Lung microvascular endothelial cell (primary cell): ENCODE measurements at places on chromosomes 7 and 10. TPM values are rescaled to one million over a fixed set of nuclear protein-coding genes. Genes with fewer than 3 reads are reported as not detected.

The NUTM2A gene
- under 0.01 and 0.20 TPM in 2 replicates for total RNA-seq

The MLXIPL gene
- not detected in 2 replicates for total RNA-seq

The PLEKHA1 gene
- total RNA-seq: 15.5 and 22.8 TPM in 2 replicates

The GIMAP6 gene
- total RNA-seq: 159 and 175 TPM in 2 replicates

The SLC39A12 gene
- under 0.01 TPM in 1 of 2 replicates, not detected in the other for total RNA-seq

The UCN3 gene
- total RNA-seq: not detected in 2 replicates

The ZNF467 gene
- 5.0 and 6.3 TPM in 2 replicates for total RNA-seq

The FAM13C gene
- 0.20 and 1.1 TPM in 2 replicates for total RNA-seq

The MOGAT3 gene
- total RNA-seq: not detected in 2 replicates

The ANKRD30A gene
- not detected in 2 replicates for total RNA-seq

The BAIAP2L1 gene
- total RNA-seq: under 0.01 and 0.22 TPM in 2 replicates

The TNKS2 gene
- total RNA-seq: 37.5 and 43.5 TPM in 2 replicates

The GPR146 gene
- 24.0 and 90.3 TPM in 2 replicates for total RNA-seq

The KCNH2 gene
- total RNA-seq: under 0.01 TPM in 1 of 2 replicates, not detected in the other

The NIPSNAP2 gene
- total RNA-seq: 33.5 and 33.6 TPM in 2 replicates

The SFTPA2 gene
- total RNA-seq: not detected in 2 replicates
